Right lung (tissue), 10 donors: ENCODE measurements at places on chromosomes 4 and X.

- no peak for DNase-seq
Measured at GRCh38 chrX:128698573-128699181, 646.5 kb upstream of the ACTRT1 start.

GRCh38 chr4:96483308-96484030 lies 643.6 kb downstream of the PDHA2 start:
- no peak for DNase-seq

GRCh38 chr4:145731028-145731427 lies 51.1 kb downstream of the C4orf51 start:
- DNase-seq: no peak

GRCh38 chr4:103100691-103101090 lies 1.1 kb upstream of the BDH2 start:
- no peak for DNase-seq

DNA sequence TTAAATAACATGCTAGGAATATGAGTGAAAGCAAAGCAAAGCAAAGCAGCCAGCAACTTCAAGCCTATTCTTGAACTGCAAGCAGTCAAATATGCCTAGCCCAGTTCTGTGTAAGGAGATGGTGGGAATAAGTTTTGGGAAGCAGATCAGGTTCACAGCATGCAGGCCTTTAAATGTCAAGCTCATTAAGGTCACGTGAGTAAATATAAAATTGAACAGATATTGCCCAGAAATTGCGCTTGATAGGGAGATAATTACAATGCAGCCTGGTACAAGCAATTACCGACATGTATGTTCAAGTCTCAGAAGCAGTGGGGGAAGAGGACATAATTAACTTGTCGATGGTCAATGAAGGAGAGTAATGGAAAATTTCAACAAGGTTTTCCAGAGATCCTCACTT lies 6.0 kb downstream of the GNPDA2 start:
- DNase-seq: no peak

DNA sequence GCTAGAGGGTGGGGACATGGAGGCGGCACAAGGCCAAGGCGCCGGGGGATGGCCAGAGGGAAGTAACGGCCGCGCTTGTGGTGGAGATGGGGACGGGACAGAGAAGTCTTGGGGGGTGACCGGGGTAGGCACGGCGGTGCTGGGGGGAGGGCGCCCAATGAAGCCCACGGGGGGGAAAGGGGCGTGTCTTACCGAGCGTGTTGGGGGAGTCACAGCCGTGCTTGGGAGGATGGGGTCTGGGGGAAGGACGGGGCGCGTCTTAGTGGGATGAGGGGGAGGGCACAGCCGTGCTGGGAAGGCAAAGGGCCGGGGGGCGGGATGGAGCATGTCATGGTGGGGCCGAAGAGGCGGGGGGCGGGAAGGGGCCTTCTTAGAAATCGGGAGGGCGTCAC lies 952 bp downstream of the ARSD start:
- DNase-seq: no peak
